SK-N-SH treated with all-trans-retinoic acid at 6 μM for 48 hours (cell line): ENCODE measurements at places on chromosomes 2 and 18.

GRCh38 chr2:106261871-106262321, 67.8 kb upstream of the UXS1 start:
- no peak for ATAC-seq

DNA sequence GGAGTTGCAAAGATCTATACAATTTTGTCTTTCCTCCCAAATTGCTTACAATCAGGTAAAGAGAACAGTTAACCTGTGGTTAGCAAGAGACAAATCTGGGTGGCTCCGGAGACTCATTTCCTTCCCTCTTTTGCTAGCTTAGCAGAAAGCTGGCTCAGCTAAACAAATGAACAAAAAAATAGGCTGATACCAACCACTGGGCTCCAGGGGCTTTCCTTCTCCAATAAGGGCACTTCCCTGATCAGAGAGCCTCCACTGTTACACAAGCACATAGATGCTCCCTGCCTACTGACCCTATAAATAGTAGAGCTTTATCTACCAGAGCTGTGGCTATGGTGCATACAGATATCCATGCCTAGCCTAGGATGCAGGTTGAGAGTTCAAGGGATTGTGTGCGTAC, 90.1 kb upstream of the ARL5A start:
- no peak for ATAC-seq

- peak; percentile 48; the same call in 1 of the 3 replicates for ATAC-seq
These were observed 78.3 kb upstream of the SETBP1 start for GRCh38 chr18:44602380-44602779.

DNA sequence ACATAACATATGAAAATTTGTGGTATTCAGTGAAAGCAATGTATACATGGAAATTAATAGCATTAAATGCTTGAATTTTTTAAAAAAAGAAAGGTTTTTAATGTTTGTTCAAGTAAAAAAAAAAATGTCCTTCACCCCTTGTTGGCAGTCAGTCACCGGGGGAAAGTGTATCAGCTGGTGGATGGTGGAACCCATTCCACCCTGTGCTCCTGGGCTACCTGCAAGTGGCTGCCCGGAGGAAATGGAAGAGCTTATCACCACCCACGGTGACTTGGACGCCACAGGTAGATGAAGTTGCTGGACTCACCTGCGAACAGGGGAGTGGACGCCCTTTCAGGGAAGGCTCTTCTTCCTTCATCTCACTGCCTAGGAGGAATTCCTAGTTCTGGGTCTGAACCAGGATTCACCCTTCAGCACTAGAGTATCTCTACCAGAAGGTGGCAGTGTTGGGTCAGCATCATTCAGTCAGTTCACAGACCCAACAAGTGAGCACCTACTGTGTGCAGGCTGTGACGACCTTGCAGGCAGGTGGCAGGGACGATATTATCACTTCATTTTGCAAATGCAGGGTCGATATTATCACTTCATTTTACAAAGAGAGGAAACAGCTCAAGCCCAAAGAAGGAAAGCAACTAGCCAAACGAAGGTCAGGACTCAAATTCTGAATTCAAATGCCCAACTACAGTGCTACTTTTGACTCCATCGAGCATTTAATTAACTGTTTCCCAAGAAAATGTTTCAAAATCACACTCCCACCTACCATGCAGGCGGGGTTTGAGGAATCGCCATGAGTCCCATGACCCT, 35.8 kb downstream of the CIB4 start:
- ATAC-seq = peak; percentile 86

GRCh38 chr2:47388888-47389287, 14.1 kb upstream of the MSH2 start:
- ATAC-seq = no peak

DNA sequence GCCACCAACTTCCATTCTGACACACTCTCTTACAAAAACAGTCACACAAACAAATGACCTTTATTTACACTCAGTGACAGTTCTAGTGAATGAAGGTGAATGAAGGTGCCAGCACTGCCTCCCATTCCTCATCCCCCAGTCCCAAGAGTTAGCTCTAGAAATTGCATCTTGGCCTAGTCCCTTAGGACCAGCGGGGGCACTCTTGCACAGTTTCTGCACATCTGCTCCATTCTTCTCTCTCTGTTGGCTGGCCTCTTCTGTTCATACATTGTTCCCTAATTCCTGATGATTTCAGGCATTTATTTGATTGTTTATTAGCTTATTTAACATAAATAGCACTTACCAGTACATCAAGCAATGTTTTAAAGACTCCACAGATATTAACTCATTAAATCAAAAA, 30.9 kb downstream of the GAREM1 start:
- peak; percentile 71; the same call in 2 of the 3 replicates for ATAC-seq

DNA sequence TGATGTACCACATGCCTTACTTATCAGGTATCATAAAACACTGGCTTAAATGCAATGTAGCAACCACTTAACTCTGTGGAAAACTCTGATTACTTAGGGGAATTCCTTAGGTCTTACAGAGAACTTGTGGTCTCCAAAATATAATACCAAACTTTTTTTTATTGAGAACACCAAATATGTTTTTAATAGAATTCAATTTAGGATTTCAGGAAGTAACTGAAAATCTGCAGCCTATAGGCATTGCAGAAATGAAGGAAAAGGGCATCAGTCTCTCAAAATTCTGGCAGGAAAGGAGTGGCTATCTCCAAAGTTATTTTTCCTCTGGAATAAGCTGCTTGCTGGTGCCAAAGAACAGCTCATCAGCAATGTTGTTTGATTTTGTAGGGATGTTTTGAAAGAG, 105.3 kb upstream of the UGP2 start:
- ATAC-seq = peak; percentile 72

GRCh38 chr2:230697676-230698075, 15.0 kb upstream of the CAB39 start:
- no peak for ATAC-seq

GRCh38 chr2:117818921-117819320, 4.4 kb downstream of the DDX18 start:
- ATAC-seq = no peak

- no peak for ATAC-seq
These were observed 368.0 kb downstream of the GALR1 start for GRCh38 chr18:77617694-77618093.

GRCh38 chr2:120330946-120331822, 14.8 kb upstream of the INHBB start:
- no peak for ATAC-seq

DNA sequence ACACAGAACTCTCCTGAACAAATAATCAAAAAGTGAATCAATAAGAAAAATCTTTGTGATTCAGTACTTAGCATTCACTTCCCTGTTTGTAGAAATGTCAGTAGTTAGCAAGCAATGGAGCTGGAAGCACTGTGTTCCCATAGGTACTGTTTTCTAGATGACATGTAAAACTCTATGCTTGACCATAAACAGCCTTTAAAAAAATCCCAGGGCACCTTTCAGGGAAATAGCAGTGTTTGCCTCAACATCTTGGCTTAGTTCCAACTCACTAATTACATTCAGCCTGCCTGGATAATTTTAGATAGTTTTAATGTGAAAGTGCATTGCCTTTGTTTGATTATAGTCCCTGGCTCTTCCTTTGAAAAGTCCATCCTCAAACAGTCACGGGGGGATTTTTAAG, 721.8 kb downstream of the ERBB4 start:
- peak; percentile 28; the same call in 1 of the 3 replicates for ATAC-seq

DNA sequence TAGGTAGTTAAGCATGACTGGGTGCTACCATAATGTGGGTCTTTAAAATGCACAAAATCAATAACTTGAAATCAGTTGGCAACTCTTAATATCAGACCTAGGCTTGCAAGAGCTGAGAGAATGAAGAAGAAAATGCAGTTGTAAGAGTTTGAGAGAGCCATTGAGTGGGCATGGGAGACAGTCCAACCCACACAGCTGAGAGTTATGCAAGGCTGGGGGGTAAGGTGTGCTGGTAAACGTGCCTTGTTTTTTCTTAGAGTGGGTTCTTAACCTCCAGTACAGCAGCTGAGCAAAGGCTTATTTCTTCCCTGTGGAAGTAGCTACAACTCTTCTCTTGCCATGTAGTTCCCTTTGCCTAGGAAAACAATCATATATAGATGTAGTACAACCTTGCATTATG, 20.2 kb upstream of the CCDC178 start:
- ATAC-seq = no peak

GRCh38 chr2:189178054-189178453, 1.5 kb downstream of the COL5A2 start:
- ATAC-seq = no peak

DNA sequence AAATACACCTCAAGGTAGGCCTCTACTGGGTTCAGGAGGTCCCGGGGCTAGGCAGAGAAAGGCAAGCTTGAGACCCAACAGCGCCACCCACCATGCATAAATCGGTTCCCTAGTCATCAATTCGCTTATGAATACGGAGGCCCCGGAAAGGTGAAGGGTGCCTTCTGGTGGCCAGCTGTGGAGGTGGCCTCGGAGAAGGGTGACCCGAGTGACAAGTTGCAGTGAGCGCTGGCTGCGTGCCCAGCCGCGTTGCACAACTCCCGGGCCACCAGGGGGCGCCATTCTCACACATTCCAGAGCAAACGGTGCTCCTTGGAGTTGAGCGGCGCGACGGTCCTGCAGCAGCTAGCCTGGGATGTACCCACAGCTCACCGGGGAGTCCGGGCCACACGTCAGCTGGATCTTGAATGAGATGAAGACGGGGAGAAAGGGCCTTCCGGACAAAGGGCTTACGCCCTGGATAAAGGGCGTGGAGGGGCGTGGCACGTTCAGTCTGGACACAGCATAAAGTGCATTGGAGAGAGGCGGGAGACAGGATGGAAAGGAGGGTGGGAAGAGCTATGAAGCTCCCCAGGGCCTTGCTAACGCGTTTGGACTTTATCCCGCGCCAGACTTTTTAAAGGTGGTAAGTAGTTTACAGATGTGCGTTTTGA, 20.4 kb downstream of the TMSB10 start:
- ATAC-seq = peak; percentile 85

- ATAC-seq = peak; percentile 79
These were observed 250.1 kb upstream of the CTAGE1 start for GRCh38 chr18:22667616-22668422.

DNA sequence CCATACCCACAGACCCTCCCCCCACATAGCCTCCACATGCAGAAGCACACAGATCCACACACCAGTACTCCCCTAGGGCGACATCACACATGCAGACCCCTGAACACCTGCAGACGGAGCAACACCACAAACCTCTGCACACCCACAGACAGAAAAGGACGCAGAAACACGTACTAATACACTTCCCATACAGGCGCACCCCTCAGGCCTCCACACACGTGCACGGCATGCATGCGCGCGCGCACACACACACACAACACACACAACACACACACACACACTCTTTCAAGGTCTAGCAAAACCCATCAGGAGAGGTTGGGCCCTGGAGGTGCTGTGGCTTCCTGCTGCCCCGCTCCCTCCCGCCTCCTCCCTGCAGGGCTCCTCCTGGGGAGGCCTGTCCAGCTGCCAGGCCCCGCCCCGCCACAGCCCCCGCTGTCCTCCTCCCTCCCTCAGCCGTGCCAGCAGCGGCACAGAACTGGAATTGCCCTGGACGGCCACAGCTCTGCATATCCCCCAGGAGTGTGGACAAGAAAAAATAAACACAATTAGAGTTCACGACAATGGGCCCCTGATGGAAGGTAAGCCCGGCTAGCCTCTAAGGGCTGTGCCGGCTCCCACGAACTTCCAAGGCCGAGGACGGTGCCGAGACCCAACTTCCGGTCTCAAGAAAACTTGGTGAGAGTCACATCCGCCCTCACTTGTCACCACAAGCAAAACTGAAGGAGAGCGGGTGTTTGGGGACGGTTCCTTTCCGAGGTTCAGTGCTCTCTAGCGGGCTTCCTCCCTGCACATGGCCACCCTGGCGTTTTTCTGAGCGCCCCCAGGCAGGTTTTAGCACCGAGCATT, 6.8 kb downstream of the ZFP36L2 start:
- ATAC-seq = peak; percentile 52

- peak; percentile 96 for ATAC-seq
These were observed 36.5 kb downstream of the EFR3B start for GRCh38 chr2:25078170-25079049.
